Stimulated activated CD8-positive, alpha-beta memory T cell treated with anti-CD3 and anti-CD28 coated beads, Interleukin-4, amount 100 ng/mL, for 1 hour (primary cell): ENCODE measurements at places on chromosomes 13 and 19.

DNA sequence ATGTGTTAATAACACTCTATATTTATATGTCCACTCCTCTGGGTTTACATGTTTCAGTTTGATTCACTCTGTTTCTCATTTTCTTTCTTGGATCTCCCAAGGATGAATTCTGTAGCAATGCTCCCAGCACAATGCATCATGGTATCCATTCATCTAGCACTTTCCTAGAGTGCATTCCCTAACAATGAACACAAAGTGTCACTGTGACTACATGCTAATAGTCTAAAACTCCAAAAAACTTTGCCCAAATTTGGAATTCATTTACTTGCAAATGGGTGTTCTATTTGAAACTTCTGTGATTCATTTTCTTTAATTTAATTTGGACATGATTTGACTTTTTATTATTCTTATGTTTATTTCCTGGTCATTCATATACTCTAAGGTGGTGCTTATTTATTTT, 286.3 kb downstream of the POU4F1 start:
- no peak for DNase-seq

DNA sequence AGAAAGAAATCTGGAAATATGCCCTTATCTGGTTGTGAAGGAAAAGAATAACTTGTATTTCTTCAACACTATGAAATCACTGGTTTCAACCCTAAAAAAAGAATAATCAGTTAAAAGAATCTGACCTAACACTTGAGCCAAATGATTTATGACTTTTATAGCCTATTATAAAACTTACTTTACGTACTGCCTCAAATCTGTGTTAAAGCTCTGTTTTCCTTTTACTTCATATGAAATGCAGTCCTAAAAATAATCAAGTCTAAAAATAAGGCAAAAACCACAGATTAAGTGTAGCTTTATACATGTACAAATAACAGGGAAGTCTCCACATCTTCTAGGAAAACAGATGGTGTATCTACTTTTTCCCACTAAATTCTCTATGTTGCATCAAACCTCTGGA, 101.3 kb downstream of the VWA8 start:
- DNase-seq = no peak

DNA sequence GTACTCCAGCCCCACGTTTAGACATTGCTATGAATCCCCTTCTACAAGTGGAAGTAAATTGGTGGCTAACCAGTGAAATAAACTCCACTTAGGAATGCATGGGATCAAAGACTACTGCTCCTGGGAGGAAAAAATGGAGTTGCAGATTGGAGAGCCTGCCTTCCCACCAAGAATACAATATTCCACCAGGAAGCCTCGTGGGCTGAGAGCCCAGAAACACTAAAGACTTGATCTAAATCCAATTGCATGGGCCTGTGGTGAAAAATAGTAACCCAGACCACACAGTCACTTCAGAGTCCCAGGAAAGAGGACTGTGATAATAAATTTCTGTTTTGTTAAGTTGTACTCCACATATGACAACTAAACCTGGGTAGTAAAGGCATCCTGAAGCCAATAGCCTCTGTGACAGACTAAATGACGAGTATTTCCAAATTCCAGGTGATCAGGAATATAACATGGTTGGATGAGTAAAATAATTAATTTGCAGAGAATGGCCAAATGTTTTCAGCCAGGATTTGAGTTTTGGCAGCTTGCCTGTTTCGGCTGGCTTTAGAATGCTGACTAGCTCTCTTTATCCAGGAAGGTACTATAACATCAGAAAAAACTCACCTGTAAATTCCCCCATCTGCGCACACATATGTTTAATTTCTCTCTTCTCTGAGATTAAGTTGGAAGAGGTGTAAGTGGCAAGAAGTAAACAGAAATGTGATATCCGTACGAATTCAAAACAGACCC, 480.3 kb downstream of the LIG4 start:
- no peak for DNase-seq

GRCh38 chr13:72523593-72523992, 203.8 kb downstream of the MZT1 start:
- no peak for DNase-seq

GRCh38 chr13:48790966-48791365, 137.2 kb downstream of the CYSLTR2 start:
- DNase-seq = no peak
